ENCODE measurements at places on chromosomes 1 and 21.

GRCh38 chr1:15322648-15323350 lies 75.8 kb downstream of the FHAD1 start:
- DNase-seq, result no peak

GRCh38 chr1:34683616-34684015 lies 71.2 kb upstream of the GJB5 start:
- no peak for DNase-seq

GRCh38 chr1:163933437-163933836 lies 611.7 kb downstream of the NUF2 start:
- no peak for DNase-seq

DNA sequence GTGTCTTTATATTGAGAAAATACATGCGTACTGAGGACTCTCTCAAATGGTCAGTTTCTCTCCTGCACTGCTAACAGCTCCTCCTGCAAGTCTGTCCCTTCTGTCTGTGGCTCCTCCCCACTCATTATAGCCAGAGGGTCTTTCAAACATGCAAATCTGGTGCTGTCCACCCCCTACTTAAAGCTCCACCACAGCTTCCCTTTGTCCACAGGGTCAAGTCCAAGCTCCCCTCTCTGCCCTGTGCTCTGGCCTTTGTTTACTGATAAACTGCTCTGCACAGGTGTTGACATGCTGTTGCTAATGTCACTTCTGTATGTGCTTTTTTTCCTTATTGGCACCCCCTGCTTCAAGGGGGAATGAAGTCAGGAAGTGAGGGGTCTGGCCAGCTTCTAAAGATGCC lies 47.7 kb upstream of the GPR37L1 start:
- no peak for DNase-seq

DNA sequence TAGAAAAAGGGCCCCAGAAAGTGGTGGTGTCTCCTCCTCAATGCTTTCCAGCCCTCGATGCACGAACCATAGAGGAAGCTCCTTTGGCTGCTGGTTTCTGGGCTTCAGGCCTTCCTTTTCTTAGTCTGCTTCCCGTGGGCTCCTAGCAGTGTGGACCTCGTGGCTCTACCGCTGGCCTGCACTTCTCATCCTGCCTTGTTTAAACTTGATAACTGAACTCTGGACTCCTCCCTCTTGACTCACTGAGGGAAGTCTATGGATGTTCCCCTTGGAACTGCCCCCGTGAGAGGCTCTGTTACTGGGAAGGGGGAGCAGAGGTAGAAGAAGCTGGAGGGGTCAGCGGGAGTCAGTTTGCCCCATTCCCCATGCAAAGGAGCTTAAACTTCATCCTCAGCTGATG lies 75.3 kb upstream of the WDR26 start:
- DNase-seq, result no peak

DNA sequence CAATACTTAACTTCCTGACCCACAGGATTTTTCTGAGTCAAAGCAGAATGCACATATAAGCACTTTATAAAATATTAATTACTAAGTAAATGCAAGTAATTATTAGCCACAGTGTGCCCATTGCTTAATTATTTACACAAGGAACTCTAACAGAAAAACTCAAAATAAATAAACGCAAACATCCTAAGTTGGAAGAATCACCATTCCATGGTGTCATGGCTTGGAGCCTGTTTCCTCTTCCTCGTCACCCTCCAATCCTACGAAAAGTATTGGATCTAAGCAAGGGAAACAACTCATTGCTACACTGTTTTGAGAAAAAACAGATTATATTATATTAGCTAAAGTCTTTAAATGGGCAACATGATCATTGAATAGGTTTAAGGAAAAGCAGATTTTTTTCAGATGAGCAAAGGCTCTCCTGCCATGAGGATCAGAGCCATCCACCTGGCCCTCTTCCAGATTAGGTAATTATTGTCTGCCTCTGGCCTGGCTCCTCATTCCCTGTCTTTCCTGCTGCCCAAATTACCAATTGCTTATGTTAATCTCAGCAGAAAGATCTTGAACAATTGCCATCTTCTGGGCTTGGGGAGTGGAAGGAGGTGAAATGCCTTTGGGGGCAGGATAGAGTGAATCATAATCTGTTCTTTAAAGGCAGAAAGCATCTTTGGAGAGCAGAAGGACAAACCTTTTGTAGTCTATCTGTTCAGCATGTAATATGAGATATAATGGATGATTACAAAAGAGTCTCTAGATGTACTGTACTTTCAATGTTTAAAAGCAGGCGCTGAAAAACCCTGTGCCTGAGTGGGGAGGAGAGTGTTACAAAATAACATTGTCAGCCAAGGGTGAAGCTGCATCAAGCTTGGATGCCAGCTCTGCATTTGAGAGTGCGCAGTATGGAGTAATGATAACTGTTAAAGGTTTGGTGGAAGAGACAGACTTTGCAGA lies 121.2 kb downstream of the DUSP10 start:
- DNase-seq, result no peak

GRCh38 chr21:34023691-34024373 lies 49.5 kb upstream of the MRPS6 start:
- no peak for DNase-seq

- no peak for DNase-seq
These were observed 60.0 kb downstream of the MAN1A2 start for GRCh38 chr1:117427297-117427696.

GRCh38 chr21:31334648-31335121 lies 9.4 kb downstream of the TIAM1 start:
- no peak for DNase-seq

DNA sequence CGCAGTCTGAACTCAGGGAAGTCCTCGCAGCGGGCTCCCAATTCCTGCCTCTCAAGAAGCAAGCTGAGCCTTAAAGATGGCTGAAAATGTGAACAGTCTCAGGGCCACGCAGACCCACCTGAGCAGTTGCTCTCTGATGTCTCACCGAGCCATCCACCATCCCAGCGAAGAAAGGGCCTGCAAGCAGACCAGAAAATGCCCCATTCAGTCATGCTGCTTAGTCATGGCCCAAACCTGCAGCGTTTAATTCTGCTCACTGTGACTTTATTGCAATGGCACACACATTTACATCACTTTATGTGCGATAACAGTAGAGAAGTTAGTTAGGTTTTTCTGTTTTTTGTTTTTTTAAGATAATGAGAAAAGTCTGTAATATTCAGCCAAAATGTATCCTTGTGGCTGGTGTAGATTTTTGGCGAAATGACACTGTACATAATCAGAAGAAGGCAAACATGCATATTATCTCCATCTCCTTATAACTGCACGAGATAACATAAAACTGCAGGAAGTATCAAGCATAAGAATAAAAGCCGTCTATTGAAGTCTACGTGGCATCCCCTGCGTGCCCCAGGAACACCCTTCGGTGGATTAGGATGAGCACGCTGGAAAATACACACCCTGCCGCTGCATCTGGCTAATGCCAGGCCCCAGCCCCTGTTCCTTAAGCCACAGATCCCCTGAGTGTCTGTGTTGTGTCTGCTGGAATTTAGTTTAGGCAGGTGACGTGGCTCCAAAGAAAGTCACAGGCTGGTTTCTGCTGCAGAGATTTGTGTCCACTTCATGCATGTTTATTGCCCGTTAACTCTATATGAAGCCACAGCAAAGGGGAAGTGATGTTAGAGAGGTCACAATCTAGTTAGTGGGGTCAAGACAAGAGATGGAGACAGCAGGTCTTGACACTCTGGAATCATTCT lies 119.8 kb upstream of the IRF2BP2 start:
- no peak for DNase-seq

- no peak for DNase-seq
These were observed 3.6 kb downstream of the ADGRL2 start for GRCh38 chr1:81804312-81804711.

All from stimulated activated CD4-positive, alpha-beta T cell treated with anti-CD3 and anti-CD28 coated beads, Interleukin-4, amount 100 ng/mL, for 24 hours (primary cell).